ENCODE measurements at places on chromosomes 4 and X. TPM values are rescaled to one million over a fixed set of nuclear protein-coding genes. Genes with fewer than 3 reads are reported as not detected.

DNA sequence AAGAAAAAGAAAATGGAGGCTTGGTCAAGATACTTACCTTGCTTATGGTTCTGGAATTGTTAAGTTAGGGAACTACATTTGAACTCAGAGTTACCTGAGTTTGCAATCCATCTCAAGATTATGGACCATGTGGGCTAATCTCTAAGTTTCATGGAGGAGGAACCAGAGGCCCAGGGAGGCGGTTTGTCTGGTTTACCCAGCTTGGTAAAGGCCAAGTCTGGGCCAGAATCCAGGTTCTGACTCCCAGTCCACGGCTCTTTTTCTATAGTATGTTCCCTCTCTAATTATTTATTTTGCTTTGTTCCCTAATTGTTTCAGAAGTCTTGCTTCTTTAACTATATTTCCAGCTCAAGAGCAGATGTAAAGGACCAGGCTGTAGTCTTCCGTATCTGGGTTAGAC lies 168.1 kb downstream of the FRAS1 start:
- DNase-seq = peak; percentile 53

GRCh38 chr4:8828869-8829268 lies 42.8 kb downstream of the HMX1 start:
- no peak for DNase-seq

DNA sequence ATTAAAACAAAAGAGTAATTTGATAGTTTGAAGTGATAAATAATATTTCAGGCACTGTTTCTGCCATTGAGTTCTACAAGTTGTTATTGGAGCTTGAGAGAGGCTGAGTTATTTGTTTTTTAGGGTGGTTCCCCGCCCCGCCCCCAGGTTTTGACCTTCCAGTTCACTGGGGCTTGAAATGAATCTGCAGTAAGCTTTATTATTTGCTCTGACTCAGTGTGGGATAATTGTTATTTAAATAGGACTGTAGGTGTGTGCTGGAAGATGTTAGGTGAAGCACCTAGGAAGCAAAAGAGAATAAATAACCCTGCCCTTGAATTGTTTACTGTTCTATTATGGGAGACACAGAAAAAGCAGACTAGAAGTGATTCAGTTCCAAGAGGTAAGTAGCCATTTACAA lies 81.2 kb upstream of the KCNIP4 start:
- DNase-seq = no peak

GRCh38 chr4:140806163-140806562 lies 50.0 kb upstream of the TBC1D9 start:
- DNase-seq = no peak

DNA sequence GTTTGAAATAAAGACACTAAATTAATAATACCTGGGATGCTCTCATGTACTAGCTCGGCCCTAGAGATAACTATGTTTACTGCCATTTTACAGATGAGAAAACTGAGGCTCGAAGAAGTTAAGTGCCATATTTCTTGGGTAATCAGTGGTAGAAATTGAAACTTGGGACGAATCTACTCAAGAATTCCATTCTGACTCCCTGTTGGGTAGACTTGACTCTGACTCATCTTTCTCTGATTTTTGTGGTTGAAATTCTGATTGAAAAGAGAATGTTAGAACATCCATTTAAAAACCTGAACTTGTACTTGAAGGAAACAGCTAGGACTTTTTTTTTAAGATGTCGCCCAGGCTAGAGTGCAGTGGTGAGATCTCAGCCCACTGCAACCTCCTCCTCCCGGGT lies 50.1 kb upstream of the NSUN7 start:
- DNase-seq = no peak

DNA sequence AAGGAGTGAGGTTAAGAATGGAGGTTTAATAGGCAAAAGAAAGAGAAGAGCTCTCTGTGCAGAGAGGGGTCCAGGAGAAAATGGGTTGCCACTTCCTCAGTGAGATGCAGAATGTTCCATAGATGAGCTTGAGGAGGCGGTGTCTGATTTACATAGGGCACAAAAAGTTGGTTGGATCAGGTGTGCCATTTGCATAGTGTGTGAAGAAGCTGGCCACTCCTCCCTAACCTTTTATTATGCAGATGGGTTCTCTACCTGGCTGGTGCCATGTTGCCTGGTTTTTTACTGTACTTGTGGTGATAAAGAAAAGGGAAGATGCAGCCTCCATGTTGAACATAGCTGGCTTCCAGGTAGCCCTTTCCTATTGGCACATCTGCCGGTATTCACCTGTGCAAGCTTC lies 27.3 kb downstream of the SUPT20HL1 start:
- no peak for DNase-seq

DNA sequence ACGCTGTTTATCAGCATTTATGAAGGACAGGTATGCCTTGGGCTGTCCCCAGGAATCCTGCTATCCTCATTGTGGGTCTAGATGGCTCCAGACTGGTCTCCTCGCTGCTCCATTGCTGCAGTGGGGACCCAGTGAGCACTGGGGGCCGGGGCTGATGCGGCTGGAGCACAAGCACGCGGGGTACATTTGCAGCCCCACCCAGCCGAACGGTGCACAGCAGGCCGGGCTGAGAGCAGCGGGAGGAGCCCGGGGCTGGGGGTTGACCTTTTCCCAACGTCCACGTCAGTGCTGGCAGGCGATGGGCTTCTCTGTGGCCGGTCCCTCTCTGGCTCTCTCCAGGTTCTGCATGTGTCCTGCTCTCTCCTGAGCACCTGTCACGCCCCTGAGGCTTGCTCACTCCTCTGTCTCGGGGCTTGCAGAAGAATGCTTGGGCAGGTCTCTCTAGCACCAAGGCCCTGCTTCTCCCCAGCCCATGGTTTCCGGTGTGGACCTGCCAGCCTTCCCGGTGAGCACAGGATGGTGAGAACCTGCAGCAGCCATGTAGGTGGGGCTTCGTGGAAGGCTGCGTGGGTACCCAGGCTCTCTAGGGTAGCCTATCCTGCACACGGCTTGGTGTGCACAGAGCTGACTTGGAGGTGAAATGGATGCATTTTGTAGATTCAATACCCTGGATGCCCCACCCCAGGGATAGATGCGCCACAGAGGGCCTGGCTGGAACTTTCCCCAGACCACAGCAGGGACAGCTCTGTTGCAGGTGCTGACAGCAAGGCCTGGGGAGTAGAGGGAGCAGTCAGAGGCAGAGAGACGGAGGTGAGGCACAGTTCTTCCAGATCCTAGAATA lies 89.1 kb upstream of the ADRA2C start:
- DNase-seq = no peak

DNA sequence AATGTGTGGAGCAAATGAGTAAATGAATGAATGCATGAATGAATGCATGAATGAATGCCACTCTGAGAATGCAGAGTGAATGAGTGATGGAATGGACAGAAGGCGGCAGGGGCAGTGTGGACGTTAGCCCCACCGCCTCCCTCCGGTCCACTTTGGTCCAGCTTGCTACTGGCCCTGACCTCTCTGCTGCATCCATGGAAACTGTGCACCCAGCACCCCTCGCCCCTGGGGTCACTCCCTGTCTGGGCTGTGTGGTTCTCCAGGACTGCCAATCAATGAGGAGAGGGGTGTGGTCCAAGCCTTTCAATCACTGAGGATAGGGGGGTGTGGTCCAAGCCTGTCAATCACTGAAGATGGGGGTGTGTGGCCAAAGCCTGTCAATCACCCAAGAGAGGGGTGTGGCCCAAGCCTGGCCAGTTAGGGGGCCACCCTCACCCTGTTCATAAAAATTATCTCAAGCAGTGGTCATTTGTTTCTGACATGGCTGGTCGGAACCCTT lies 39.2 kb upstream of the ASMTL start:
- DNase-seq = no peak

DNA sequence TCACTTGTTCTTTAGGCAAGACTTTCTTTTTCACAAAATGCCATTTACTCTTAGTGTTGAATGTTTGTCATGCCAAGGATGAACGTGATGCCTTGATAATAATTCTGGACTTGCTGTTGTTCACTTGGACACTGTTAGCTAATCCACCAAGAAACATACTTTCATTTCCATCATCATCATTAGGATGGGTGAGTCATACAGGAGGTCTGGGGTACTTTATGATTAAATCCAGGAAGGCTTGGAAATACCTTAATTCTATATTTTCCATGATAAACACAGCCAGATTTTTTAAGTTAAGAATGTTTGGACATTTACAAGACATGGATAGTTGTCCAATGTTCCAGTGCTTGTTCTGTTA lies 260.7 kb upstream of the GIMD1 start:
- DNase-seq = no peak

- no peak for DNase-seq
Measured at GRCh38 chr4:25970226-25970675, 56.2 kb downstream of the SMIM20 start.

- no peak for DNase-seq
Measured at GRCh38 chr4:140944199-140944515, 188.0 kb upstream of the TBC1D9 start.

DNA sequence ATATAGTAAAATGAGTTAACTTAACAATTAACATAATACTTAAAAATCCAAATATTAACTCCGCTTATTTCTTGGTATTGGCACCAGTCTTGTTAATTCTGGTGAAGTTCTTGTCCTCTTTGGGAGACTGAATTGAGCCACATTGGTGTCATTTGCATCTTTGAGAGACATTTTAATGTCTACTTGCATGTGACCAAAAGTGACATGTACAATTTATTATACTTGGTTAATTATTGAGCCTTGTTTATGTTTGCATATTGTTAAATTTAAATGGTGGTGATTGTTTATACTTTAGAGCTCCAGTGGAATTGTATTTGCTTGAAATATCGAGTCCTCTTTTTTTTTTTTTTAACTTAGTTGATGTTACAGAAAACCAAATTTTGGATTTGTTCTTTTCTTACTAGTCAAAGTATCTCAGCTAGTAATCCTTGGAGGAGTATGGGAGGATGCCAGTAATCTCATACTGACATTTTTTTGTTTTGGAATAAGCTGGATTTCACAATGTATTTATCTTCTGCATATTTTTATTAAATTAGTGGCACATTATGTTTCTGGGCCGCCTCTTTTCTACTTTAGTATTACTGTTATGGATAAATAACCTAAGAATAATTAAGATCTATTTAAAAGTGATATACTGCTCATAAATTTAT lies 3.9 kb downstream of the SPCS3 start:
- DNase-seq = no peak

DNA sequence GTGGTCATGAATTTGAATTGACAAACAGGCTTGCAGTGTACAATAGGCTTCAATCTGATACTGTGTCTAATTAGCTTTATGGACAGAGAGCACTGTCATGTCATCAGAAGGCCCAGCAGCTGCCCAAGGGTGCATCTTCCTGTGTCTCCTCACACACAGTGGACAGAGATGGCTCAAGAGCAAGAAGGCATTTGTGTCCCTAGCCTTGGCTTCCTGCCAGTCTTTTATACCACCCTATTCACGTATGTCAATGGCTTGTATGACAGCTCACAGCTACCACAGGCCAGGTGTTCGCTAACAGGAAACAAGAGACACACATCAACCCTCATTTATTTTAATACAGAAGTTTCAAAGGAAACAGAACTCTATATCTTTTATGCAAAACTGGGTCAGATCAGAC lies 874.0 kb upstream of the AGA start:
- no peak for DNase-seq

GRCh38 chr4:176814770-176815169 lies 22.0 kb upstream of the VEGFC start:
- no peak for DNase-seq

DNA sequence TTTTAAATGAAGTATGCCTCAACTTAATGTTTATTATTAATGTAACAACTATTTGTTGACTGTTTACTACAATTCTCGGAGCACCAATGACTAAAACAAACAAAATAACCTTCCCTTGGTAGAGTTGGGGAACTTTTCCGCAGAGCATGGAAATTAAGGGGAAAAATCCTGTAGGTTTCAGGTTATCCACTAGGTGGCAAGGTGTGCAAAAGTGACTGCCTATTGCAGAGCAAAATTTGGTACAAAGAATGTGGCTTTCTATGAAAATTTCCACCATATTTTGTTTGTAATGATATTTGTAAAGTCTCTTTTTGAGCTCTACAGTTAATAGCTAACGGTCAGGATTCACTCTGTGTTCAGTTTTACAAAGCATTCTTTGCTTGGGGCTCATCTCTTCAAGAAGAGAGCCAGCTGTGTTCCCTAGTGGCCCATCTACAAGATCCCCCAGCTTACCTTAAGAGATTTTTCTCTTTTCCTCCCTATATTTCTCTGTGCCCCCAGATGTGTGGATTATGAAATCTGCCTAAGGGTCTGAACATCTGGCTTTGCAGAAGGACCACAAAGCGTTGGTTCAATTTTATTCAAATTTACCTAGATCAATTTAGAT lies 61.1 kb downstream of the FBXO8 start:
- DNase-seq = no peak

DNA sequence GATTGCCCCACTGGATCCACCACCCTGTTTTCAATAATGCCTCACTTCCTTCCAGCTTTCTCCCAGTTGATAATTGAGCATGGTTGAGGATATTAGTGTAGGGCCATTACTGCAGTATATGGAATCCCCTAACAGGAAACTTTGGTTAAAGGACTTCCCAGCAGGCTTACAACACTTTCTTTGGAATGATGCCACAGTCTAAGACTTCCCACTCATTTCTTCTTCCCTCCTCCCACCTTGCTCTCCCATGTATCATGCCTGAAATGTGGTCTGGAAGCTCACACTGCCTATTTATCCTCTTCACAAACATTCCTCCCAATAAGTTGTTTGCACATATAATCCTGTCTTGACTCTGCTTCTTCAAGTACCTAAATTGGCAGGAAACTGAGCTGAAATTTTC lies 863.3 kb downstream of the CENPC start:
- no peak for DNase-seq

GRCh38 chrX:30141966-30142365 lies 73.4 kb upstream of the MAGEB2 start:
- DNase-seq = no peak

DNA sequence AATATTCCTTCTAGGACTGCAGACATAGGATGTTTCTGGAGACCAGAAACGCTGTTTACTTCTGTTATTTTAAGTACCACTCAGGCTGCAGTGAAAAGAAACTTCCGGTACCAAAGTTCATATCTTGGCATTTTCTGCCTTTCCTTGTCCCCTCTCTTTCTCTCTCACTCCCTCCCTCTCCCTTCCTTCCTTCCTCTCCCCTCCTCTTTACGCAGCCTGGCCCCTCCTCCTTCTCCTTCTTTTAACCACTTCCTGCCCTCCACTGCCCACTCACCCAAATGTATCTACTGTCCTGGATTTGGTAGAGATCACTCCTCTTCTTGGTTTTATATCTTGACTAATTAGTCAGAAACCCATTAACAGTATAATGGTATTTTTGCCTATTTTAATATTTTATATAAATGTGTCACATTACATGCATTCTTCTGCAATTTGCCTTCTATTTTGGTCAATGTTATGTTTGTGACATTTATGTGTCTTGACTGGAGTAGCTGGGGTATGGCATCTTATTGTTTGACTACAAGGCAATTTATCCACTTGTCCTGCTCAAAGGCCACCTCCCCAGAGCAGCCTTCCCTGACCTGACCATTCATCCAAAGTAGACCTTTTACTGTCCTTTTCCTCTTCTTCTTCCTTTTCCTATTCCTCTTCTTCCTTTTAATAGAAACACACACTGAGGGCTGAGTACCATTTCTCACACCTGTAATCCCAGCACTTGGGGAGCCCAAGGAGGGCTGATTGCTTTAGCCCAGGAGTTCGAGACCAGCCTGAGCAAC lies 56.9 kb downstream of the BCOR start:
- DNase-seq = no peak

SATL1 gene
- 0.80 TPM for total RNA-seq

GRID2 gene
- total RNA-seq = 0.09 TPM

PABPC4L gene
- 2.8 TPM for total RNA-seq

HS3ST1 gene
- total RNA-seq = 6.7 TPM

STPG2 gene
- 1.1 TPM for total RNA-seq

RNF150 gene
- 12.3 TPM for total RNA-seq

PRDM8 gene
- total RNA-seq = 58.0 TPM

ENOX2 gene
- total RNA-seq = 27.5 TPM

LCORL gene
- total RNA-seq = 17.8 TPM
